ENCODE measurements at places on chromosomes 5 and 9. TPM values are rescaled to one million over a fixed set of nuclear protein-coding genes. Genes with fewer than 3 reads are reported as not detected.

CNTNAP3B gene
- 4.1 TPM for total RNA-seq

SLC45A2 gene
- not detected for total RNA-seq

ZNF300 gene
- total RNA-seq = 8.3 TPM

FOXD4L5 gene
- not detected for total RNA-seq

ZFP2 gene
- not detected for total RNA-seq

RGS7BP gene
- not detected for total RNA-seq

LCN15 gene
- total RNA-seq = not detected

MORN5 gene
- not detected for total RNA-seq

GADD45G gene
- not detected for total RNA-seq

PCDHA7 gene
- total RNA-seq = not detected

CDH6 gene
- total RNA-seq = not detected

TRIM36 gene
- 4.2 TPM for total RNA-seq

DAPK1 gene
- total RNA-seq = 0.10 TPM

PDE8B gene
- 0.82 TPM for total RNA-seq

CARTPT gene
- not detected for total RNA-seq

CATSPER3 gene
- total RNA-seq = 0.13 TPM

GRCh38 chr9:96655198-96655851 lies at the start of gene PRXL2C:
Gene PRXL2C (minus strand): TSS chr9:96655317. CDS start chr9:96655281, 36 bp downstream.
- DNase-seq = peak; percentile 34

GRCh38 chr5:108905805-108906204 lies 158.1 kb downstream of the FER start:
- DNase-seq = no peak

DNA sequence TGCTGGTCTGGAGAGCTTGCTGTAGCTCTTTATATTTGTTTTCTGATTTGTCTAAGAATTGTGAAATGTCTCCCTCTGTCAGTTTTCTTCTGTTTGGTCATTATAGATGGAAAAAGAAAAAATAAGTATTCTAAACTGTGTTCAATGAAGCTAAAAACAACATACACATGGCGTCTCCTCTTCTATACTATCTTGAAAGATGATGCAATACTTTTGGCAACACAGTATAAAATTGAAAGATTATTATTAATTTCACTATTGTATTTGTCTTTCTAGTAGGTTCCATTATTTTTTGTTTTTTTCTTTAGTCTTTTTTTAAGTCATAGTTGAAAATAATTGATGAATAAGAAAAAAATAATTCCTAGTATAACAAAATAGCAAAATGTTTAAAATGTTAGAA lies 22.5 kb downstream of the CCDC192 start:
- no peak for DNase-seq

DNA sequence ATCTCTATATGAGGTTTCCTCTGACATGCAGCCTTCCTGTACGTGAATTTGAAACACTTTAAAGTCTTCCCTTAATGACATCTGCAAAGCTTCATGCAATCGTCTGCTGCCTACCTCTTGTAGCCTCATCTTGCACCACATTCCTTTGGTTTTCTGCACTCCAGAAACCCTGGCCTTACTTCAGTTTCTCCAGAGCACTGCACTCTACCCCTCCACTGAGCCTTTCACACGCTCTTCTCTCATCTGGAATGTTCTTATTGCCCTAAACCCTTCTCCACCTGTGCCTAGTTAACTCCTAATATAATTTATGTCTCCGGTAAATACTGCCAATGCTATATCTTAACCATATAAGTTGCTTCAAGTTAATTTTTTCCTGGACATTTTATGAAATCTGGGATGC lies 168.8 kb upstream of the SLC27A6 start:
- no peak for DNase-seq

- no peak for DNase-seq
These were observed 1.0 kb downstream of the LRRC8A start for GRCh38 chr9:128882677-128883603.

DNA sequence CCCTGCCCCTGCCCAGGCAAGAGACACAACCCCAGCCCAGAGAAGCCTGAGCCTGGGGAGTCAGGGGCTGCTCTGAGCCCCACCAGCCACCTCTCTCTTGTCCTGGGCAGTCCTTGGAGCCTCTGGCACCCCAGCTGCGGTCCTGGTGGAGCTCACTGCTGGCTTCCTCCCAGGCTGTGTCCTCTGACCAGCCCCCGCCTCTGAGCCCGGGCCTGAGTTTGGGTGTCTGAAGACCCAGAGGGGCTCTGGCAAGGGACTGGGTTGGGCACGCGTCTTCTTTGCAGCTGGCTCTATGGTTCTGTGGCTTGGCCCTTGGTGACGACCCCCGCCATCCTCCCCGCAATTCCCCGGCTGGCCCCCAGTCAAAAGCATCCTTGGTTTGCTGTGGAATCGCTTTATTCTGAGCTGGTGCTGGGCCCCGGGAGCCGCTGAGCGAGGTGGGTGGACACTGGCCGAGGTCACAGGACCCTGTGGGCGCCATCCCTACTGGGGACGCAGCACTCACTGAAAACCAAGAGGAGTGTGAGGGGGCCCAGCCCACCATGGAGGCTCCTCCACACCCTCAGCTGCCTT lies 985 bp upstream of the LCN10 start:
- no peak for DNase-seq

GRCh38 chr5:91925249-91925648 lies 542.1 kb upstream of the ARRDC3 start:
- no peak for DNase-seq

DNA sequence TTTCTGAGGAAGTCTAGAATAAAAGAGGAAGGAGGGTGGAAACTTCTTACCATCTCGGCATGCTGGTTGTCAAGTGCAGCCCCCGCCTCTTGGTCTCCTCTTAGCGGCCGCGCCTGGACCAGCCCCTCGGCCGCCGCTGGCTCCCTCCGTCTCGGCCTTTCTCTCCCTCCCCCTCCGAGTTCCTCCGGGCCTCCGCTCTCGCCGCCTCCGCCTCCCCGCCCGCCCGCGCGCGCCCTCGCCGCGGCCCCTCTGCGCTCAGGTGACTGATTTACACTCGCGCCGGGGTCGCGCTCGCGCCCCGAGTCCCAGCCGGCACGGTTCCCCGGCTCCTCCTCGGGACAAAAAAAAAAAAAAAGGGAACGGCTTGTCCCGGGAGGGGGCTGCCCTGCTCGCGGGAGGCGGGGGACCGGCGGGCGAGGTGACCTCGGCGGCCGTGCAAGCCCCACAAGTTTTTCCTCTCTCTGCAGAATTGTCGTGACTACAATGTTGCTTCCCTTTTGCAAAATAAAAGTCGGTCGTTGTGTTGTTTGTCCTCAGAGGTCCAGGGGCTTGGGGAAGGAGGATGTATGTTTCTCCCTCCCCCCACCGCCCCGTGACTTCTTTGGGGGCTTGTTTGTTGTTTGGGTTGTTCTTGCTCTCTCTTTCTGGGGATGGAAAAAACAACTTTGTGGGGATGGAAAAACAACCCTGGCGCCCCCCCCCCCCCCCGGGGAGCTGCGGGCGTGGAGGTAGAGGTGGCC lies at the start of gene BNC2:
TSS of gene BNC2 (minus strand) at position 75 of the 740 bp plus-strand sequence. CDS start at position 53, 22 bp downstream.
- peak; percentile 61 for DNase-seq

DNA sequence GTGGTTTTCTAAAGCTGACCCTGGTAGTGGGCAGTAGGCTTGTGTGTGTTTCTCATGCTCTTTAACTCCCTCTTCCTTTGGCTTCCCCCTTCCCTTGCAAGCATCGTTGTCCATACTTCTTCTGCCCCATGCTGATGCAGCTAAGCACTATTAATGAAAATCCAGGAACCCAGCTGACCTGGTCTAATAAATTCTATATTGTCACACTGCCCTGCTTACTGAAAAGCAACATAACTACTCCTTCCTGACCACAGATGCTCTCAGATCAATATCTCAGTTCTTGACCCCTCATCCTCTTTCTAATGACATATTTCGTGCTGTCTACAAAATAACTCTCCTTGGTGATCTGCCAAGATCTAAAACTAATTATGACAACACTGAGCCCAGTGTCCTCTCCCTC lies 405.5 kb downstream of the EFNA5 start:
- no peak for DNase-seq

DNA sequence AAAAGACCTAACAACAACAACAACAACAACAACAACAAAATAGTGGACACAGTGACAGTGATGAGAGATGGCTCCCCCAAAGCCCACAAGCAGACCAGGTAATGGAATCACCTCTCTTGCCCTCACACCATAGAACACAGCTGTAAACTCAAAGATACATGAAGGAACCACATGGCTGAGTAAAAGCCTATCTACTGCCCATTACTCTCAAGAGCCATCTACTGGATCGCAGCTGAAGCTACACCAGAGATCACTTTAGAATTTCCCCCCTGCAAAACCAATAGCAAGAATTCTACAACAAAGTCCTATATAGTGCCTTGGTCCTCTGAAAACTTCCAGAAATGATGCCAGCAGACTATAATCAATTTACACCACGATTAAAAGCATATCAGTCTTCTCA lies 1537.6 kb upstream of the CDH9 start:
- DNase-seq = peak; percentile 46

- DNase-seq = peak; percentile 68
These were observed 281.9 kb downstream of the NSG2 start for GRCh38 chr5:174327317-174327864.

GRCh38 chr5:171830686-171831085 lies 45.1 kb downstream of the SMIM23 start:
- DNase-seq = no peak

DNA sequence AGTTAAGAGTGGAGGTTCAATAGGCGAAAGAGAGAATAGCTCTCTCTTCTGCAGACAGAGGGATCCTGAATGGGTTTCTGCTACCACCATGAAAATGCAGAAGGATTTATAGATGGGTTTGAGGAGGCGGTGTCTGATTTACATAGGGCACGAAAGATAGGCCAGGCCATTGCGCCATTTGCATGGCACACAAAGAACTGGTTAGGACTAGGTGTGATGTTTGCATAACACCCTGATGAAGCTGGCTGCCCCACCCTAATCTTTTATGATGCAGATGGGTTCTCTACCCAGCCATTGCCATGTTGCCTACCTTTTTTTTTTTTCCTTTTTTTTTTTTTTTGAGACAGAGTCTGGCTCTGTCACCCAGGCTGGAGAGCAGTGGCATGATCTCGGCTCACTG lies 51.4 kb upstream of the PDZD2 start:
- DNase-seq = no peak

DNA sequence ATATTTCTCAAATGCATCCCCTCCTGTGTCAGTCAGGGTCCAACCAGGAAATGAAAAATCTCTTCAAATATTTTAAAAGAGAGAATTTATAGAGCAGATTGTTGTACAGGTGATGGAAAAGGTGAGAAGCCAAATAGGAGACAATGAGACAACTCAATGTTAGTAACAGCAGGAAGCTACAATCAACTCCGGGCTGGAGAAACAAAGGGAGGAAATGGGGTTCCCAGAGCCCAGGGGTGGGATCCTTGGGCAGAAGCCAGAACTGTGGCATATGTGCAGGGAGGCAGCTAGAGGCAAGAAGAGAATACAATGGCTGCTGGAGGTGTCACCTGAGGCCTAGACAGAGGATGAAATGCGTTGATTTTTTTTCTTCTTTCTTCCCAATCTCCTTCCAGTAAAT lies 361.8 kb upstream of the ACTBL2 start:
- no peak for DNase-seq

GRCh38 chr9:130446101-130446861 lies 1.5 kb downstream of the ASS1 start:
- no peak for DNase-seq

GRCh38 chr9:21966140-21966851 lies 27.9 kb downstream of the CDKN2A start:
- DNase-seq = no peak

DNA sequence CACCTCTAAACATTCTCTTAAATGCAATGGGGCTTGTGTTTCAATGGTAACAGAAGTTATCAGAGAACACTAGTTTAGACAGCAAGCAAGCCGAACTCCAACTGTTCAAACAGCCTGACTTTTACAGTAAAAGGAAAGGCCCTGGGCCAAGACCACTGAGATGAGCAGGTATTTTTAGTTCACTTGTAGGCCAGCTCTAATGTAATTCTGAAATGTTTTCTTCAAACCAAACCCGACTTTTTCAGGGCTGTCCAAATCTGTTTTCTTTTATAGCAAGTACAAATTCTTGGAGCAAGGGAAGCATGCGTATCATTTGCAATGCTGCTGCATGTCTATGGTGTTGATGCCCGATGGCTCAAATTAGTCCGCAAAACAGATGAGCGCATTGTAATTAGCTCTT lies 192.9 kb downstream of the SLF1 start:
- DNase-seq = no peak

GRCh38 chr9:136249877-136250559 lies 4.4 kb upstream of the QSOX2 start:
- DNase-seq = no peak

- DNase-seq = peak; percentile 35
These were observed 84.9 kb downstream of the ISL1 start for GRCh38 chr5:51468196-51468595.

DNA sequence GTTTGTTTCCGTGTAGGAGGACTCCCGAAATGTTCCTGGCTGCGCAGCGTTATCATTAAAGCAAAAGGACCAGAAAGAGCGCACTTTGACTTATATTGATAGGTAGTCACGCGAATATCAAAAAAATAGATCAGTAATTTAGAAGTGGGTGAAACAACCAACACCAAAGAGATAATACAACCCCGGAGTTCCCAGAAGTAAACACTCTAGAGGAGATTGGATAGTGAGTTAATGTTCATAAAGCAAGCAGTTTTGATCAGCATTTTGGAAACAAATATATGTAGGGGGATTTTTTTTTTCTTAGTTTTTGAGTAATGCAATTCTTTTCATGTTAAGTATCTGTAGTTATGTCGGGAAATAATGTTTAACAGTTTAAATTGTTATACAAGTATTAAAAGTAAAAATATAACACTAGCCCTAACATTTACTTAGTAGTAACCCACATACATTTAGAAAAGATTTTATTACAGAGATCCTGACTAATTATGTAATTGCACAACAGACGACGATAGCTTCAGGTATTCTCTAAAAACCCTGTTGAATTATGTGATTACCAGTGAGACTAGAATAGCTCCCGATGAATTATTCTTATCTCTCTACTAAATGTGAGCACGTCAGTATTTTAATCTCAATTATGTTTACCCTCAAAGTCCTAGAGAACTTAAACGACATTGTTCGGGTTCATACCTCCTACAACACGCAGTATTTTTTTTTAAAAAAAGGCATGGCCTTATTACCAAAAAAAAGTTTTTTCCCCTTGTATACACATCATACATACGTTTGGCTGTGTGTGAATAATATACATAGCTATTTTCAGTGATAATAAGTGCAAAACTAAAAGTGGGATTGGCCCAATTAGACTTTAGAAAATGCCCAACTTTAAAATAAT lies 9.4 kb upstream of the NFIB start:
- DNase-seq = no peak

GRCh38 chr9:116264361-116264760 lies 110.8 kb downstream of the PAPPA start:
- no peak for DNase-seq

DNA sequence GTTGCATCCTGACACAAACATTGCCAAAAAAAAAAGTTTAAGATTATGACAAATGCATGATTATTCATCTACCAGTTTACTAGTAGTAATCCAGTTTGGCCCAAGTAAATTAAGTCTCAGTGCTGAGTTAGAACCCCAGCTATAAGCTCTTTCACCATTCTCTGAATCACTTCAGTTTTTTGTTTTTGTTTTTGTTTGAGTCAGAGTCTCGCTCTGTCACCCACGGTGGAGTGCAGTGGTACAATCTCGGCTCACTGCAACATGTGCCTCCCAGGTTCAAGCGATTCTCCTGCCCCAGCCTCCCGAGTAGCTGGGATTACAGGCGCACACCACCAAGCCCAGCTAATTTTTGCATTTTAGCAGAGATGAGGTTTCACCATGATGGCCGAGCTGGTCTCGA lies 1.5 kb upstream of the PCYOX1L start:
- no peak for DNase-seq

- DNase-seq = no peak
These were observed 90.7 kb downstream of the CACNA1B start for GRCh38 chr9:137968235-137968634.

- no peak for DNase-seq
These were observed 321.7 kb upstream of the TNC start for GRCh38 chr9:115439641-115440040.

GRCh38 chr5:81552852-81553566 lies 159.1 kb upstream of the ACOT12 start:
- DNase-seq = peak; percentile 76

All from HT1080 (cell line).